ENCODE measurements at places on chromosomes 6 and 20.
A peak's percentile ranks its signal among the peaks of the same experiment; 100 is the strongest.

GRCh38 chr6:117544716-117545115 is 57.6 kb downstream of the GOPC start:
- DNase-seq = no peak

GRCh38 chr20:61434341-61434781 is 182.3 kb downstream of the CDH4 start:
- no peak for DNase-seq

DNA sequence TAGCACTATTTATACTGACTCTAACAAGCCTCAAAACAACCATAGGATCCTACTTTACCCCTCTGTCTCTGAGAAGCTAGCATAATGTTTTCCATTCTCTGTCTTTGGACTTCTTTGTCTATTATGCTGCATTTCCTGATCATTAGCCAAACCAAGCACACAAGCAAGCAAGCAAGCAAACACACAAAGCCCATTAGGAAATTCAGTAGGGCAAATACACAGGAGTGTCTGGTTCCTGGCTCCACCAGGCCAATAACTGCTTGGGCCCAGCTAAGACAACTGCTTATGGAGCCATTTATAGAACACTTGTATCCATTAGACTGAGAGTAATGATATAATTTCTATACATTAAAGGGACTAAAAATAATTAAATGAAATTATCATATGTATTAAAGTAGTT is 952.9 kb upstream of the EPHA7 start:
- no peak for DNase-seq

DNA sequence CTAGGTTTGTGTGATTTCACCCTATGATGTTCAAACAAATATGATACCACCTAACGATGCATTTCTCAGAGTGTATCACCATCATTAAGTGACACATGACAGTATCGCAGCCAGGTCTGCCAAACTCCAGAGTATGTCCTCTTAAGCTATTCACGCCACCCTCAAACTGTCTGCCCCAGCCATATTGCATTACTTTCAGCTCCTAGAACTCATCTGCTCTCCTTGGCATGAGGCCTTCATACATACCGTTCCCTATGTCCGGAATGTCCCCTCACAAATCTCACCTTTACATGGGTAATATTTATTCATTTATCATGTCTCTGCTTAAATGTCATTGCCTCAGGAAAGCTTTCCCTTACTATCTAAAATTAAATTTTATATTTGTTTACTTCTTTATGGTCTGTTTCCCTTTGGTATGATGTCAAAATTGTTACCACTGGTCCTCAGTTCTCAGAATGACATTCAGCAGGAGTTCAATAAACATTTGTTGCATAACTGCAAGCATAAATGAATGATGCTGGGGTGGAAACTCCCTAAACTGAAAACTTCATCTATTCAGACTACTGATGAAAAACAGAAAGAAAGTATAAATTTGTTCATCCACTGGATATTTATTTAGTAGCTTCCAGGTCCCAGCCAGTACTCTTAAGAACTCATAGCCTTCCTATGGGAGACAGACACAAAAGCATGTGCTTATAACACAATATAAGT is 3.2 kb downstream of the SESN1 start:
- DNase-seq = no peak

DNA sequence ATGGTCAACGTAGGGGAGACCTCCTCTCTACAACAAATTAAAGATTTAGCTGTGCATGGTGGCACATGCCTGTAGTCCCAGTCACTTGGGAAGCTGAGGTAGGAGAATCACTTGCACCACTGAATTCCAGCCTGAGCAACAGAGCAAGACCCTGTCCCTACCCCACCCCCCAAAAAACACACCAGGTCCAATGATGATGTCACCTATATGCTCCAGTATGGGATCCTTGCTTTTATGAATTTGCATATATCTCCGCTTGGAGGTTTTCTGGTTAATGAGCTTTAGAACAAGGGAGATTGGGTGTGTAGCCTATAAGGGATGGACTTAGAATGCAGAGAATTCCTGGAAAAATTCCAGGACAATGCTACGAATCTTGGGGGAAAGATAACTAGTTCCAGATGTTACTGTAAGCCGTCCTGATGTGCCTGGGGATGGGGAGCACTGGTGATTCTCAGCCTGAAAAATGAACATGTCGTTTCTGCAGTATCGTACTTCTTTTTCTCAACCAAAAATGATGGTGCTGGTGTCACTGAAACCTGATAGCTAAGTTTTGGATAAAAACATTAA is 61.1 kb downstream of the ZBTB2 start:
- no peak for DNase-seq

- no peak for DNase-seq
Observed at GRCh38 chr6:118918329-118918725, 16.6 kb downstream of the MCM9 start.

GRCh38 chr20:21514553-21515251 is 838 bp upstream of the NKX2-2 start:
- peak; percentile 89 for DNase-seq

- DNase-seq = no peak
Observed at GRCh38 chr6:108651340-108652227, 90.9 kb downstream of the FOXO3 start.

DNA sequence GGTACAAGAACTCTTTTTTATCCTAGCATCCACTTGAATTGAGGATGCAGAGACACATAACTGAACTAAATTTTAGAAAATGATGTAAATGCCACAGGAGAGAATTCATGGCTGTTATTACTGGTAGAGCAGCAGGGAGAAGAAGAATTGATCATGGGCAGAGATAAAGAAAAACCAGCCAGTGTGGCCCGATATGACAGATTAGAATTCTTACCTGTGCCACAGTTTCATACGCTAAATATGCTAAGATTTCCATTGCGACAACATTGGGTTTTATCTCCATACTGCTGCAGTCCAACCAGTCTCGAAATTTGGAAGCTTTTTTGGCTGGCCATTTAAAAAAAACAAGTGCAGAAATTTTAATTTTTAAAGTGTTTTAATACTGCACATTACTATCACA is 373.8 kb upstream of the RUNX2 start:
- DNase-seq = no peak

DNA sequence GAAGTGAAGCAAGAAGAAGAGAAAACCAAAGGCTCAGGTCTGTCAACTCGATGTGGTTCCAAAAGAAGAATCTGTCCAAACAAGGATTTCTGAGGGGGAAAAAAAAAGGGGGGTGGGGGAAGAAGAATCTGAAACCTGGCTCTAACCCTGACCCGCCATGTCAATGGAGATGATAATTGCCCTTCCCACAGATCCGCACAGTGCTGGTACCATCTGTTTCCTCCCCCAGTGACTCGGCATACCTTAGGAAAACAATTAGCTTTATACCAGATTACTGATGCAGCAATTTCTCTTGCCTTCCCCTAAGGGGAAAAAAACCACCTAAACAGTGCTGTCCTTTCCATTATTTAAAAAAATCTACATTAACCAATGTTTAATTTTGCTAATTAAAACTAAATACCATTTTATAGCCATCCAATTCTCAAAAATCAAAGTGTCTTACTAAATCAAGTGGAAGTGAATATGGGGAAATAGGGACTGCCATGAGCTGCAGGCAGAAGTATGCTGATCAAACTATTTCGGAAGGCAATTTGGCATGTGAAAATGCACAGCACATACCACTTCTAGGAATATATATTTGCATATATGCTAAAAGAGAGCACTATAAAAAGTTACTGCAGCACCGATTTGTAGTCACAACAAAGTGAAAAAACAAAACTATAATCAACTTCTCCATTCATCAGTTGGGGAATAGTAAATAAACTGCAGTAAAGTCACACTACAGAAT is 46.8 kb downstream of the MAP7 start:
- DNase-seq = peak; percentile 26

DNA sequence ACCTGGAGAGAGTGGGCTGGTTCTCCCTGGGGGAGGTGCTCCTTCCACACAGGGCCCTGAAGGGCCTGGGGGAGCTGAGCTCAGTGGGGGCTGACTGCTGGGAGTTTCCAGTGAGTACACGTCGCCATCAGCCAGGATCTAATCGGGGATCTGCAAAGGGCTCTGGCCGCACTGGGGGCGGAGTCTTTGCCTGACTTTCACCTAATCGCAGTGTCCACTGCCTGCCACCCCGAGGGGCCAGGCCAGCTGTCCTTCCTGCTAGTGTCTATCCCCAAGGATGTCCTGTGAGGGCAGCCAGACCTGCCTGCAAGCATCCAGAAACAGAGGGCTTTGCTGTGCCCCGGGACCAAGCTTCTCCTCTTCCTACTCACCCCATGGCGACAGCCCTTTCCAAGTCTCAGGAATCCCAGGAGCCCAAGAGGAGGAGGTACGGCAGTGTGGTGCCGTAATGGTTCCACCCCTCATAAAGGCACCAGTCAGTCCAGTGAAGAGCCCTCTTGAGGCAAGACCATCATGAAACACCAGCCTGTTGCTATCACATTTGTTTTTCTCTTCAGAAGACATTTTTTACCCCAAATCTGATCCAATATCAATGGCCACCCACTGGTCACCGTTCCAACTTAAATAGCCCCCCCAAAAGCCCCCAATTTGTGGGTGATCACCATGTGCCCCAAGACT is 243.1 kb upstream of the ECI2 start:
- DNase-seq = no peak

DNA sequence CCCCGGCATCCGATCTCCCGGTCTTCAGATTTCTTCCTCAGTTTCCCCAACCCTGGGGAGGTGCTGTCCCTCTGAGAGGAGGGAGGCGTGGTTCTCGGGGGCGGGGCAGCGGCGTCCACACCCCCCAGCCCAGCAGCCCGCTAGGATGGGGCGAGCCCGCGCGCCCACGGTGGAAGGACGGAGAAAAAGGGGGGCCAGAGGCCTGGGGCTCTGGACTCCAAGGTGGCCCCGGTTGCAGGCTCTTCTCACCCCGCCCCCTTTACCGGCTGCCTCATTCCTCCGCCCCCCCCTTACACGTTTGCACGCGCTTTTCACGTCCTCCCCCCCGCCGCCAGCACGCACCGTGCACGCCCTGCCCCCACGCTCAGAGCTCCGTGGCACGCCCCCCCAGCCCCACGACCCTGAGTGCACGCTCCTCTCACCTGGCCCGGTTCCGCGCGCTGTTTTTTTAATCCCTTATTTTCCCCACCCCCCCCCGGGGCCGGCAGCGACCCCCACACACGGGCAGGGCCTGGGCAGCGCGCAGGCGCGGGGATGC is 402 bp downstream of the ZBTB12 start:
- peak; percentile 36 for DNase-seq

DNA sequence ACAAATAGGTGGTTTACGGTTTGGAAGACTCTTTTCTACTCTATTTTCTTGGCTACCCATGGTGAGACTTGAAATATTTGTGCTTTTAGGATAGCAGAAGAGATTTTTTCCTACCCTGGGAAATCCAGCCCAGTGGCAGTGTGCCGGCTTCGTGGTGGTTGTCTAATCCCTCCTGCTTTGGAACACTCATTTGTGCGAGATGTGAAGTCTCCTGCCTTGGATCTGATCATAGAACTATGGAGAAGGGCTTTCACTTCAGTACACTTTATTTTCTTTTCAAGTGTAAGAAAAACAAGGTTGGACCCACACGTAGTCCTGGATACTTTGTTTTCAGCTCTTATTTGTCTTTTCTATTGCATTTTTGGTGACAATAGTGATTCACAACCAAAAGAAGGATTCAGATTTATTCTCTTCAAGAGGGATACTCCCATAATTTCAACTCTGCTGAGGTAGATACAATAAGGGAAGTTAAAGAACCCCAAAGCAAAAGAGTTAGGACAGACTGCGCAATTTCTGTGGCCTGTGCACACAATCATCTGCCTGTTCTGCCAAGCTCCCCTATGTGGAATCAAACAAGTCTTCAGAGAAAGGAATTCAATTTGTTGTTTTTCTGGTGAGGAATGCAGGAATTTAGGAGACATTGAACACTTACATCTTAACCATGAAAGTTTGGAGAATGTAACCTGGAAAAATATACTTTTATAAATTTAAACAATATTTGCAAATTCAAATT is 413.2 kb downstream of the GJA1 start:
- DNase-seq = no peak

DNA sequence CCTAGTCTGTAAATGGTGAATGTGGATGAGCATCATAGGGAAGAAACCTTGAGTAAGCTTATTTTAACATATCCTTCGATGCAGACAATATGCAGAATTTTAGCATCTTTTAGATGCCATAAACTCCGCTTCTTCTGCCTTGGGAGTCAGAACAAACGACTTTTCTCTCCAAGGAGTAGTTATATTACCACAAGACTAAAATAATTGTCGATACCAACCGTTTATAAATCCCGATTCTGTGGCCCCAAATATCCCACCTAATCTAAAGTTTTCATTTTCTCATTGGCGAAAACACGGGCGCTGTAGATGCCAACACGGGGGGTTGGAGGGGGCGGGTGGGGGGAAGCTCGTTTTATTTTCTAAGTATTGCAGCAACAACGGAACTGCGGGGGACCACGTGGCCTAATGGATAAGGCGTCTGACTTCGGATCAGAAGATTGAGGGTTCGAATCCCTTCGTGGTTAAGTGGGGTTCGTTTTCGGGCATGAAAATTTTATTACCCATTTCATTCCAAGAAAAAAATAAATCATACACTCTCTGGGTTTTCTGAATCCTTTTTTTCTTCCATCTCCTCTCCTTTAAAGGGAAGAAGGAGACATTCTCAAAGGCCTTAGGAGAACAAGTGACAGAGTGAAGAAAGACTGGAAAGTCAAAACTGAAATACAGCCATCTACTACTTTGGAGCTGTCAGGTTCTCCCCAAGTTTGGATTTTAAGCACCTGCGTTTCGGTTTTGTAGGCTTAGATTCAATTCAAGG is 65.5 kb upstream of the BTN3A2 start:
- DNase-seq = peak; percentile 62

- DNase-seq = no peak
Observed at GRCh38 chr6:130680116-130680515, 147.1 kb upstream of the SMLR1 start.

DNA sequence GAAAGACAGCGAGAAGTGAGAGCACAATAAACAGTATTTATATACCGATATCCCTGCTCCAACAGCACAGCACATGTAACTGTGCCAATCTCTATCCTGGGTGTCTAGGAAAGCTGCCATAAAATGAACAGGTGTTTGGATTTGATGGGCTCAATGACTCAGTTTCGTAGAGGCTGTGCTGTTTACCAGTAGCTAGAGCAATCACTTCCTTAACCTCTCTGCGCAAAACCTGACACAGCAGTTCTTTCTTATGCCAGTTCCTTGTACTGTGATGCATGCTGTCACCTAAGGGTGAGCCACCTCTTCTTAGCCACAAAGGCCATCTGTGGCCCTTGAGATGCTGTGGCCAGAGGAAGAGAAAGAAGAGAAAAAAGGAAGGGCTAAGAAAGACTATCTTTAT is 59.3 kb downstream of the SHPRH start:
- no peak for DNase-seq

DNA sequence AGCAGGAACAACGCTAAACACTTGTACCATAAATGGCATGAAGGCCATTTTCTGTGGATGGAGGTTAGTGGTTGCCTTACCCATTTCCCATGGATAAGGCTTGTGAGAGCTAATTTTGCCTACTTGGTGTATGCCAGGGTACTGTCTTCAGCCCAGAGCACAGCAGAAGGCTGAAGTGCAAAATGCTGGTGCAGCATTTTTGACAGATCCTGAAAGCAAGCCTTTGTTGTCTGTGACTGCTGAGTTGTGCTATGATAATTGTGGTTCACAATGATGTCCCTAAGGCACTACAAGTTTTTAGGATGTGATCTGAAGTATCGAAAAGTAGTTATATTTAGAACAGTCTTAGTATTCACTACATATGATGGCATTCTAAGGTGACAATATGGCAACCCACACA is 14.7 kb upstream of the HMGN3 start:
- DNase-seq = no peak

GRCh38 chr6:161956082-161956481 is 682.2 kb upstream of the AGPAT4 start:
- DNase-seq = no peak

Data from WTC11 (cell line).